ENCODE measurements at places on chromosomes 3 and 15.
A peak's percentile ranks its signal among the peaks of the same experiment; 100 is the strongest.

DNA sequence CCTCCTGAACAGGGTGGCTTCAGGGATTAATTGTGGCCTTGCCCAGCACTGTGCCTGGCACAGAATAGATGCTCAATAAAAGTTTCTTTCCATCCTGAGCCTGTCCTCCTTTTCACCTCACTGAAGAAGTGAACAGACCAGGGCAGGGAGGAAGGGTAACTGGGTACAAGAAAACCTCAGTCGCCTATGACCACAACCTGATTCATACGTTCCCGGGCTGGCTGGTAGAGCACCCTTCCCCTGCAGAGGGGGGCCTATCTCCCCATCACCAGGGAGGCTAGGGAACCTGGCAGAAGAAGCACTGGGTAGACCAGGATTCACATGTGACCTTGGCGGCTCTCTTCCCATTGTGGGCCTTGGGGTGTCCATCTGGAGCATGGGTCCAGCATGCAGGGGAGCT is 27.8 kb upstream of the CACNA2D2 start:
- no peak for DNase-seq

GRCh38 chr15:74400915-74401757 is 32.6 kb downstream of the SEMA7A start:
- DNase-seq = no peak

DNA sequence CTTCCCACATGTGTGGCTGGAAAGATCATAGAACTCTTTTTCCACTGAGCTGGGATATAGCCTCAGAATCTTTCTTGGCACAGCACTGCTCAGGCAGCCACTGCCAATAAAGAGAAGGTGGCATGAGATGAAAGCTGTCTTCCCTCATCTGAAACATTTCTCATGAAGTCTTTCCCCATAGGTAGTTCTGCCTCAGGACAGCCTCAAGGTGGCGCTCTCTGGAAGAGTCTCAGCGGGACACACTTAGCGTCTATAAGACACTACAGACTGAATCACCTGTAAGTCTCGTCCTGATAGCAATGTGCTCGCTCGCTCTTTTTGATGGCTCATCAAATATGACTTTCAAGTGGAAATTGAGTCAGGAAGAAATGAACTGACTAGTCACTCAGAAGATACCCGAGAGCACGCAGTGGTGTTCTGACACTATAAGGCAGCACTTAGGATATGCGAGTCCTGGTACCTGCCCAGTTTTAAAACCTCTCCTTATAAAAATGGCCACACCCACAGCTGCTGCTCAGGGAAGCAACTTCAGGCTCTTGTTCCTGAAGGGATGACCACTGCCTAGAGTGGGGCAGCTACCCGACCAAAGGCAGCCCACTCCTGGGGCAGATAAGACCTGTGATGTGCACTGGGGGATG is 269.5 kb downstream of the SUCLG2 start:
- peak; percentile 80 for DNase-seq

GRCh38 chr3:187352581-187353575 is 15.3 kb upstream of the RTP4 start:
- no peak for DNase-seq

- peak; percentile 60 for DNase-seq
Measured at GRCh38 chr3:126245811-126246727, 65.7 kb upstream of the ALDH1L1 start.

DNA sequence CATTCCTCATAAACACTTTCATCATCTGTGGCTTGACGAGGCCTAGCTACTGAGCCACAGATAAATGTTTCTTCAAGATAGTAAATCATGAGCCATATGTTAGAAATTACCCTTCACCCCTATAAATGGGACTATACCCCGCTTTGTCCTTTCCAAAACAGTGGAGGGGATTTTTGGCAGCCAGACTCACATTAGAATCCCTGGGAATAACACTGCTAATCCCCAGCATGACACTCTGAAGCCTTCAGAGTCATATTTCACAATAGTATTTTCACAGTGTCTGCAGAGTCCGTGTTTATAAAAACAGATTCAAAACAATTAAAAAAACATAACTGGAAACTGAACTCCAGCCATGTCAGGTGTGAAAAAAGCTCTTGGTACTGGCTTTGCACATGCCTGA is 271.6 kb downstream of the ERC2 start:
- DNase-seq = no peak

Measured in endothelial cell (in vitro differentiated cells).